ENCODE measurements at places on chromosomes 3 and 15. TPM values are rescaled to one million over a fixed set of nuclear protein-coding genes. Genes with fewer than 3 reads are reported as not detected.

The TNNC1 gene
- total RNA-seq: 97.2 TPM

The TRPM7 gene
- total RNA-seq: 60.0 TPM

The NR2E3 gene
- 1.2 TPM for total RNA-seq

The ACKR2 gene
- total RNA-seq: 6.4 TPM

The TNFAIP8L3 gene
- 1.5 TPM for total RNA-seq

The CPLX3 gene
- not detected for total RNA-seq

The JMJD7 gene
- total RNA-seq: 14.2 TPM

The ERC2 gene
- total RNA-seq: 3.0 TPM
